Naive thymus-derived CD8-positive, alpha-beta T cell (primary cell): ENCODE measurements at places on chromosomes 1 and 21. TPM values are rescaled to one million over a fixed set of nuclear protein-coding genes. Genes with fewer than 3 reads are reported as not detected.
A peak's percentile ranks its signal among the peaks of the same experiment; 100 is the strongest.

- DNase-seq: no peak
These were observed 27.1 kb upstream of the HAO2 start for GRCh38 chr1:119341372-119341947.

GRCh38 chr1:44828003-44828651 is 14.9 kb downstream of the PTCH2 start:
- DNase-seq: no peak

GRCh38 chr1:89732643-89733222 is 88.1 kb upstream of the LRRC8D start:
- DNase-seq: no peak

DNA sequence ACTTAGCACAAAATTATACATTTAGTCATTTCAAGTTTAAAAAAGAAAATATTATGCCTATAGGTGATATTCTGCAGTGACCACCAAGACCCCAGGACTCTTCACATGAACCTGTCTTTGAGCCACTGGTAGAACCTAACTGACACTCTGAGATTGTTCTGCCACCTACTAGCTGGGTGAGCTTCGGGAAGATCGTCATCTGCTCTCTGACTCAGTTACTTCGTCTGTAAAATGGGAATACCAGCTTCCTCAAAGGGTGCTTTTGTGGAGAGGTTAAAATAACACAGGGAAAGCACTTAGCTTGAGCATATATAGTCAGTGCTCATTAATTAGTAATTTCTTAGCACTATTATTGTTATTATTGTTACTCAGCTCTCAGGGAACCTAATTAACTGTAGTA is 228.5 kb upstream of the JUN start:
- DNase-seq: no peak

DNA sequence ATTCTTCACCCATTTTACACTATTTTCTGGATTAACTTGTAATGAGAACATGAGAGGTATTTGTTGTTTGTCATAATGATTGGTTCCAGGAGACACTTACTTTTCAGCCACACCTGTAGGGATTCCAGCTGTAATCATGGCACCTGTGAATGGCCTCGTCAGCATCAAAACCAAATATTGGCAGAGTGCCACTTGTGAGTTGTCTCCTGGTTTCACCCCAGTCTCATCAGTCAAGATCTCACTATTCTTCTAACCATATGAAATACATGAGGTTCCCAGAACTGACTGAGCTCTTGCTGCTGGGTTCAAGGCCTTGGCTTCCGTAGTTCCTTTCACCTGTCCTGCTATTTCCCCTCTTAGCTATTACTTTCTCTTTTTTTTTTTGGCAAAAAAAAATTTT is 246.6 kb upstream of the ADGRL2 start:
- DNase-seq: no peak

- DNase-seq: no peak
These were observed 210.3 kb downstream of the SETD4 start for GRCh38 chr21:35850029-35850428.

- no peak for DNase-seq
These were observed 175.3 kb downstream of the CACNA1E start for GRCh38 chr1:181658581-181658980.

- DNase-seq: no peak
These were observed 19.2 kb downstream of the PTTG1IP start for GRCh38 chr21:44854391-44854663.

- DNase-seq: no peak
These were observed 55.1 kb downstream of the ATP2B4 start for GRCh38 chr1:203681739-203682138.

- peak; percentile 47 for DNase-seq
These were observed 47.1 kb upstream of the DMBX1 start for GRCh38 chr1:46442317-46443161.

GRCh38 chr1:162385280-162385623 is 3.7 kb downstream of the C1orf226 start:
- DNase-seq: no peak

The CYP4A11 gene
- not detected for polyA plus RNA-seq

The CPT2 gene
- polyA plus RNA-seq: 19.1 TPM

The WNT3A gene
- polyA plus RNA-seq: not detected

The ITLN1 gene
- polyA plus RNA-seq: not detected

The KRTAP19-5 gene
- polyA plus RNA-seq: not detected

The SLC6A9 gene
- not detected for polyA plus RNA-seq

The PRR9 gene
- not detected for polyA plus RNA-seq
